ENCODE measurements at places on chromosomes 6 and 20. TPM values are rescaled to one million over a fixed set of nuclear protein-coding genes. Genes with fewer than 3 reads are reported as not detected.

Gene SFTA2
- total RNA-seq = not detected

Gene KIFC1
- 1.3 TPM for total RNA-seq

Gene CYP39A1
- total RNA-seq = 4.8 TPM

Gene TGM2
- 581 TPM for total RNA-seq

Gene OR12D3
- not detected for total RNA-seq

Gene FOXA2
- total RNA-seq = not detected

Gene IFNGR1
- 103 TPM for total RNA-seq

Gene FLRT3
- total RNA-seq = 0.22 TPM

Gene GABRR1
- not detected for total RNA-seq

Gene COL9A3
- 5.5 TPM for total RNA-seq

Gene UST
- total RNA-seq = 4.4 TPM

Gene SAPCD1
- 0.57 TPM for total RNA-seq

Gene HLA-DPA1
- total RNA-seq = 42.8 TPM

Gene MOCS3
- total RNA-seq = 2.3 TPM

Gene PSORS1C2
- total RNA-seq = not detected

Gene MMP24
- total RNA-seq = 0.35 TPM

Gene MCCD1
- not detected for total RNA-seq

Gene NRSN1
- total RNA-seq = not detected

Gene GINS1
- total RNA-seq = 0.73 TPM

Gene ID4
- 1.6 TPM for total RNA-seq

Gene SLC35D3
- not detected for total RNA-seq

Gene CGA
- total RNA-seq = 0.49 TPM

Gene OLIG3
- not detected for total RNA-seq

Gene SLC17A9
- total RNA-seq = 0.41 TPM

Gene OR2J3
- not detected for total RNA-seq

Gene KCNB1
- 0.81 TPM for total RNA-seq

Gene COL9A1
- 0.14 TPM for total RNA-seq

Gene DST
- total RNA-seq = 243 TPM

Gene FAM110A
- 2.6 TPM for total RNA-seq

Gene GRM4
- total RNA-seq = not detected

Gene TSPO2
- total RNA-seq = not detected

Gene XPO5
- 11.7 TPM for total RNA-seq

Gene SSTR4
- not detected for total RNA-seq

Gene KIAA0408
- 3.2 TPM for total RNA-seq

Gene C20orf173
- total RNA-seq = not detected

Gene PGC
- not detected for total RNA-seq

Gene C20orf144
- not detected for total RNA-seq

Gene GPSM3
- total RNA-seq = 6.3 TPM

Gene RBPJL
- not detected for total RNA-seq
